ENCODE measurements at places on chromosomes 12 and 14.

DNA sequence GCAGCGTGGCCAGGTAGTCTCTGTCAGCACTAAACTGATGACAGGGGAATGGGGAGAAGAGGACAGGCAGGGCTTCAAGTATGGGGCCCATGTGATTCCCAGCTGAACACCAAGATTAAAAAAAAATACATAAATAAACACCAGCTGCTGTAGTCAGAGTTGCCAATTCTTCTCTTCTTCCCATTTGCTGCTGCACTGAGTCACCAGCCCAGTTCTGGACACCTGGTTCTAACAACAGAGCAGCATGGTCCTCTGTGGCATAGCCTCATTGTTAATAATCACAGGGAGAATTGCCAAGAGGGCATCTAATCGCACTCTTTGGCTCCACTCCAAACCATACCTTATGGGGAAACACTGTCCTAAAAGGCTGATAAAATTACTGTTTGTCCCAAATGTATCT lies 15.1 kb downstream of the PPM1H start:
- DNase-seq: no peak

- DNase-seq: no peak
Observed at GRCh38 chr12:120196363-120196762, 1.8 kb upstream of the GCN1 start.

GRCh38 chr14:31036552-31036951 lies 10.4 kb upstream of the STRN3 start:
- DNase-seq: no peak

- DNase-seq: no peak
Observed at GRCh38 chr12:54356951-54357356, 7.3 kb downstream of the GPR84 start.

DNA sequence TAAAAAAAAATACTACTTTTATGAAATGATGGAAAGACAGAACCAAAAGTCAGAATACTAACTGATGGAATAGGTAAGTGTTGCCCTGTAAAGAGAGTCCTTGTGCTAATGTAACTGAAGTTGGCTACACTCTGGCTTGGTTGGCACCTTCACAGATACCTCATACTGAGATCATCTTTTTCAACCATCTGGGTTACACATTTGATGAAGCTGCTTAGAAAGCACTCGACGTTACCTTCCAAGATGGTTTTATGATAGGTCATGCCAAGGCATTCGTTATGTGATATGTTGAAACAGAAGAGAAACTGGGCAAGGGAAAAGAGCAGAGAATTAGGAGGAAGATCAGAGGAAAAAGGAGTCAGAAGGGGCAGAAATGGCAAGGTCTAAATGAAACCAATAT lies 203.8 kb downstream of the ADAMTS20 start:
- DNase-seq: no peak

GRCh38 chr12:121806546-121807423 lies 3.0 kb downstream of the SETD1B start:
- no peak for DNase-seq

DNA sequence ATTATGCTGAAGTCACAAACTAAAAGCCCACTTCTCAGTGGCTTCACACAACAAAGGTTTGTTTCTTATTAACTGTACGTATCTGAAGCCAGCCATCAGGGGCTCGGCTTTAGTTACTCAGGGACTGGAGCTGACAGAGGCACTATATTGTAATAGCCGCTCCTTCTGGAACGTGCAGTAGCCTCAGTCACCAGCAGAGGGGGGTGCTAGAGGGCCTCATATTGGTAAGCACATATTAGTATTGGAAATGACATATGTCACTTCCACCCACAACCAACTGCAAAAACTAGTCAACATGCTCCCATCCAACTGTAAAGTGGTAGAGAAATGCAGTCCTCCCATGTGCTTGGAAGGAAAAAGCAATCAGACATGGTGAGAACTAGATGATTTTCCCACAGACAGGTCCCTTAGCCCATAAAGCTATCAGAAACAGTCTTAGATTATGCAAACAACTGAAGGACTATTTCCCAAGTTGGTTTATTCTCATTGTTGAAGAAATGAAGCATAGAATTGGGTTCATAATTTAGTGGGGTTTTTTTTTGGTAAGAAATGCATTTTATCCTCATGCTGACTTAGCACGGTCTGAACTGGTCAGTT lies 183.6 kb upstream of the G2E3 start:
- peak; percentile 55 for DNase-seq

GRCh38 chr12:42643881-42644579 lies 54.5 kb upstream of the PRICKLE1 start:
- no peak for DNase-seq

DNA sequence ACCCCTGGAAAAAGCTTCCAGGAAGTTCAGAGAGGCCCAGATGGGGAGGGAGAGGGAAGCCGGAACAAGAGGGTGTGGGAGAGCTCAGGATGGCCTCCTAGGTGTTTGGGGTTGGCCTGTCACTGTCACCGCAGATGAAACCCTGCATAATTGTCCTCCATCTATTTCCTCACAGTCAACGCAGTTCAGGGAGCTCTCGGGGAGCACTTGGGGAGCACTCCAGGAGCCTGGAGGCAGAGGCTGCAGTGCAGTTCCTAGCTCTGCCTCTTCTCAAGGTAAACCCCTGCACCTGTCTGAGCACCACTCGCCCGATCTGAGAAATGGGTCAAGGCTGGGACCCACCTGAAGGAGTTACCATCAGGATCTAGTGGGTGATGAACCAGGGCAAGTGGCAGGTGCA lies 194.6 kb upstream of the LHX5 start:
- DNase-seq: no peak

DNA sequence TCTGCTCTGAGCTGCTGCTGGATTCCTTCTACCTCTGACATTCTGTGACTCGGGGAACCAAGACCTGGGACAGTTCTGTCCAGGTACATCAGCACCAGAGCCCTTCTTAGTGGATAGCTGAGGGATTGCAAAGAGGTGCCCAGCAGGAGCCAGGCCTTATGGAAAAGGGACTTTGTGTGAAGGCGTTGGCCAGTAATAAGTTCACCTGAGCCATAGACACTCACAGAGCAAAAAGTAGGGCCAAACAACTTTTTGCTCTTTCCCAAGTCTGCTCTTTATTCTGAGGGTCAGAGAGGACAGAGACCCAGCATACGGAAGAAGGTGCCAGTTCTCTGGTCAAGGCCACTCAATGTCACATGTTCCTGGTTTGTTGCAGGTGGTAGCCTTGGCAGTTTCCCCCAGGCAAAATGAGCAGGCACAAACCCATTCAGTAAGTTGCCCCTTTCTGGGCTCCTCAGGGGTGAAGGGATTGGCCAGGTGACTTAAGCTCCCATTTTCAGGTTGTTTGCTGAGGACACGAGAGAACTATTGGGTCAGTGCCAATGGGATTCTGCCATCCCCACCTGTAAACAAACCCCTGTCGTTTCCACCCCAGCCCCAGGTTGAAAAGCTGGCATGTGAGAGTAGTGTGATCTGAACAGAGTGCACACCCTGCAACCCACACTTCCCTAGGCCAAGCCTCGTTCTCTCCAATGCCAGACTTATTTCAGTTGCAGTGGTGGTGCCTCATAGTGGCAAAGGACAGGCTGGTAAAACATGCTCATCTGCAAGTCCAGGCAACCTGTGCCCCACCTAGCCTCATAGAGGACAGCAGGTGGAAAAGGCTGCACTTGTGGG lies 150.3 kb downstream of the SMOC1 start:
- no peak for DNase-seq

All from stimulated activated CD4-positive, alpha-beta T cell treated with anti-CD3 and anti-CD28 coated beads, Interleukin-12 subunit alpha, Interleukin-12 subunit beta, amount 100 ng/mL, for 48 hours (primary cell).